ENCODE measurements at places on chromosomes 16 and 17. TPM values are rescaled to one million over a fixed set of nuclear protein-coding genes. Genes with fewer than 3 reads are reported as not detected.

DNA sequence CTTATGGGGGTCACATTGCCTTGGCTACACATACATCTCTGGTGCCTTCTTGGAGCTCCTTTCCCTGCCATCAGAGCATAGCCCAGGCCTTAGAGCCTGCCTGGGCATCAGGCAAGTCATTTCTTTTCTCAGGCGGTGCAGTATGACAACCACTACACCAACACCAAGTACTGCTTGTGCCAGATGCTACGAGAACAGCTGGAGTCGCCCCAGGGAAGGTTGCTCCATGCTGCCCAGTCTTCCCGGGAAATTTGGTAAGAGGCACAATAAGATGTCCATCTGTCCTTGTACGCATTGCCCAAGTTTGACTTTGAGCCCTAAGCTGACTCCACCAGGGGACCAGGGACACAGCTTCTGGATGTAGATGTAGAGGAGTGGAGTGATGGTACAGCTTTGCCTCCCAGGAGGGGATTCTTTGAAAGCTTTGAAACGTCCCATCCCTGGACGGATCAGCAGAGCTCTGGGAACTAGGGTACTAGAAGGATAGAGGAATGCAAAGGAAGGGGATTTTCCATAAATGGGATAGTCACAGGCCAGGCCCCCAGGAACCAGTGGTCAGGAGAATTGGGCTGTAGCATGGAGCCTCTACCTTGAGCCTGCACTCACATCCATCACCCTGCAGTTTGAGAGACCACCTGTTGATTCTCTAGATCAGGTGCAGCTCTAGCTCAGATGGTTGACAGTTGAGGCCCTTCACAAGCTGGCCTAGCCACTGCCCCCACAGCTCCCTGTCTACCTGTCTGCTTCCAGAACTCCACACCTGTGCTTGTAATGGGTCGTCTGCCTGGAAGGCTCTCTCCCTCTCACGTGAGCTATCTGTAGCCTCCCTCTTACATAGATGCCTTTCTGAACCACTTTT is 11.0 kb upstream of the NFATC3 start:
- no peak for DNase-seq
- H3K36me3 ChIP-seq: no peaks in the 10 kb centered on the region
- H3K27ac ChIP-seq: no peak overlapping the region
- H3K4me3 ChIP-seq: no peak overlapping the region
- no peaks in the 10 kb centered on the region for H3K27me3 ChIP-seq
- H3K4me1 ChIP-seq: no peaks in the 10 kb centered on the region

DNA sequence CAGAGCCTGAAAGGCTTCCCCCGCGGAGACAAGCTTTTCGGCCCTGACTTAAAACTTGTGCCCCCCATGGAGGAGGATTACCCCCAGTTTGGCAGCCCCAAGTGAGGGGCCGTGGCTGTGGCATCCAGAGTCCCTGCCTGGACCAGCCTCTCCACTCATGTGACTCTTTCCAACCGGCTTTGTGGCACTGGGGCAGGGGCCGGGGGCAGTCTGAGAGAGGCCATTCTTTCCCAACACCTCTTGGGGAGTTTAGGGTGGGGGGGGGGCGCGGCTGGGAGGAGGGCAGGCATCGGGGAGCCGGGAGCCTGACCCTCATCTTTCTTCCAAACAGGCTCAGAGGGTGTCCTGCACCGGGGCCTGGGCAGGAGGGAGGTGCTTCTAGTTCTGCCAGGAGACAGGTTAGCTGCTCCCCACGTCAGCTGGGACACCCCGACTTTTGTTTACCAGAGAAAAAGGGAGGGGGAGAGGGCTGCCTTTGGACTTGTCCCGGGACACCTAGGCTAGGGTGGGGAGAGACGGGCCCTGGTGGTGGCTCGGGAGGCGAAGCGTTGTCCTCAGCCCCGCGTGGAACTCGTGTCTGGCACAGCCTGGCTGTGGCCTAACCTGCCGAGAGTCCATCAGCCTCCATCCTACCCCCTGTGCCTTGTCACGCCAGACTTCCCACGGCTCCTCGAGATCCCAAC is 7.3 kb upstream of the SERPINF1 start:
- no peak for DNase-seq
- no peaks in the 10 kb centered on the region for H3K27me3 ChIP-seq
- H3K4me3 ChIP-seq: peak overlapping the region; percentile 46
- H3K4me1 ChIP-seq: peaks cover 6% of the 10 kb centered on the region
- H3K27ac ChIP-seq: peak overlapping the region; percentile 68
- no peaks in the 10 kb centered on the region for H3K36me3 ChIP-seq

- H3K27ac ChIP-seq: no peak overlapping the region
- H3K36me3 ChIP-seq: no peaks in the 10 kb centered on the region
- H3K4me1 ChIP-seq: no peaks in the 10 kb centered on the region
Measured at GRCh38 chr16:52498328-52499059, 48.4 kb downstream of the TOX3 start.

DNA sequence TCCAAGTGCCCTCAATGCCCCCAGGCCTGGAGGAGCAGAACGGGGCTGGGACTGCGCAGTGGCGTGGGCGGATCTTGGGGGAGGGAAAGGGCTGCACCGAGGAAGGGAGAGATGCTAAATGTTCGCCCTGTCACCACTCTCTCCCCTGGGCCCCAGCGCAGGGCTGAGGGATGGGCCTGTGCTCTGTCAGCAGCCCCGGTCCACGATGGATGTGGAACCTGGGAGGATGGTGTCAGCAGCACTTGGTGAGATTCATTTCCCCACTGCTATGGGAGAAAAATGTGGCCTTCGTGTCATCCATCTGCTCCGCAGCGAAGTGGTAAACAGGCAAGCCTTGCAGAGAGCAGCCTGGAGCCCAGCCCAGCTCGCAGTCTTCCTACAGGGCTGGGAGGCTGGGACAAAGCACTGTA is 72.0 kb downstream of the TMEM132E start:
- DNase-seq: no peak
- no peak overlapping the region for H3K27ac ChIP-seq
- no peaks in the 10 kb centered on the region for H3K36me3 ChIP-seq
- H3K4me1 ChIP-seq: no peaks in the 10 kb centered on the region
- peaks cover 10% of the 10 kb centered on the region for H3K27me3 ChIP-seq

GRCh38 chr16:54112451-54113206 is 174.0 kb downstream of the IRX3 start:
- DNase-seq: no peak
- H3K27me3 ChIP-seq: no peaks in the 10 kb centered on the region
- no peak overlapping the region for H3K27ac ChIP-seq
- no peaks in the 10 kb centered on the region for H3K36me3 ChIP-seq
- H3K4me3 ChIP-seq: no peak overlapping the region
- H3K4me1 ChIP-seq: no peaks in the 10 kb centered on the region

- H3K36me3 ChIP-seq: no peaks in the 10 kb centered on the region
- no peak for DNase-seq
- peak overlapping the region; percentile 93 for H3K4me3 ChIP-seq
Measured at GRCh38 chr17:47692895-47693730, 848 bp upstream of the TBKBP1 start.

GRCh38 chr17:67063141-67063540 is 18.8 kb downstream of the CACNG1 start:
- H3K36me3 ChIP-seq: no peaks in the 10 kb centered on the region
- H3K4me3 ChIP-seq: no peak overlapping the region
- no peak overlapping the region for H3K27ac ChIP-seq
- no peaks in the 10 kb centered on the region for H3K27me3 ChIP-seq
- H3K4me1 ChIP-seq: no peaks in the 10 kb centered on the region

DNA sequence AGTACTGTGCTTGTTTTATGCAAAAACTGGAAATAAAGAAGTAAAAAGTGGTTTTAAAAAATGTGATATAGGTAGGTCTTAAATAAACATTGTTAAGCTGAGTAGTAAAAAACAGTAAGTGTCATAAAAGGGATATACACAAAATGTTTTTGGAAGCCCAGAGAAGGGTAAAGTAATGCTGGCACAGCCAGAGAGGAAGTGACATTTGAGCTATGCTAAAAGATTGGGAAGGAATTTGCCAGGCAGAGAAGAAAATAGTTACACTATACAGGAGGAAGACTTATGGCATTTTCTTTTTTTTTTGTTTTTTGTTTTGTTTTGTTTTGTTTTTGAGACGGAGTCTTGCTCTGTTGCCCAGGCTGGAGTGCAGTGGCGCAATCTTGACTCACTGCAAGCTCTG is 40.8 kb upstream of the TAOK1 start:
- no peak for DNase-seq
- H3K27ac ChIP-seq: no peak overlapping the region
- no peaks in the 10 kb centered on the region for H3K36me3 ChIP-seq
- no peak overlapping the region for H3K4me3 ChIP-seq
- H3K27me3 ChIP-seq: no peaks in the 10 kb centered on the region

- no peaks in the 10 kb centered on the region for H3K36me3 ChIP-seq
- H3K27me3 ChIP-seq: no peaks in the 10 kb centered on the region
- H3K4me1 ChIP-seq: no peaks in the 10 kb centered on the region
- no peak overlapping the region for H3K4me3 ChIP-seq
- no peak overlapping the region for H3K27ac ChIP-seq
Measured at GRCh38 chr17:61496957-61497653, 44.9 kb downstream of the TBX4 start.

DNA sequence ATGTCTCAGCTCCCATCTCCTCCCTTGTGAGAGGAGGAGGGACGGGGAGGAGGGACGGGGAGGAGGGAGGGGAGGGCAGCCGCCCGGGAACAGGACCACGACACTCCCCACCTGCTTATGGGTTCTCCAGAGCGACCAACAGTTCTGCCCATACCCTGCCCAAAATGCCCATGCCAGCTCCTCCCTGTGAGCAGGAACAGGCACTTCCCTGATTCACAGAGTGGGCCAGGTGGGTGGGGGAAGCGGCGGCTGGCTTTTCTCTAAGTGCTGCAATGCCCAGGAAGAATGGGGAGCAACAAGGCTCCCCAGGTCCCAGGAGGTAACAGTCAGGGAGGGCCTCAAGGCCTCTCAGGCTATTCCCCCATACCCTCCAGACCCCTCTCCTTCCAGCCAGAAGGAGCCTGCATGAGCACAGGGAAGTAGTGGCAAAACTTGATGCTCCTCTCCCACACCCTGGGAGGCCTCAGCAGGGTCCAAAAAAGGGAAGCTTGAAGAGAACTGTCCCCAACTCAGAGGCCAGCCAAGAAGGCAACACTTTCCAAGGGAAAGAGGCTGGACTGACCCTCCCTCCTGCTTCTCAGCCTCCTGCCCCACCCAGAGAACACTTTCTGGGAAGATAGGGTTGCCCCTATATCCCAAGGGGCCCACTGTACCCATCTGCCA is 53.8 kb downstream of the MYO18A start:
- no peaks in the 10 kb centered on the region for H3K36me3 ChIP-seq
- no peak overlapping the region for H3K27ac ChIP-seq
- no peaks in the 10 kb centered on the region for H3K4me1 ChIP-seq

- H3K27me3 ChIP-seq: no peaks in the 10 kb centered on the region
- no peaks in the 10 kb centered on the region for H3K4me1 ChIP-seq
- no peak overlapping the region for H3K4me3 ChIP-seq
- DNase-seq: peak; percentile 73
- no peak overlapping the region for H3K27ac ChIP-seq
Measured at GRCh38 chr16:17224879-17225281, 245.9 kb downstream of the XYLT1 start.

DNA sequence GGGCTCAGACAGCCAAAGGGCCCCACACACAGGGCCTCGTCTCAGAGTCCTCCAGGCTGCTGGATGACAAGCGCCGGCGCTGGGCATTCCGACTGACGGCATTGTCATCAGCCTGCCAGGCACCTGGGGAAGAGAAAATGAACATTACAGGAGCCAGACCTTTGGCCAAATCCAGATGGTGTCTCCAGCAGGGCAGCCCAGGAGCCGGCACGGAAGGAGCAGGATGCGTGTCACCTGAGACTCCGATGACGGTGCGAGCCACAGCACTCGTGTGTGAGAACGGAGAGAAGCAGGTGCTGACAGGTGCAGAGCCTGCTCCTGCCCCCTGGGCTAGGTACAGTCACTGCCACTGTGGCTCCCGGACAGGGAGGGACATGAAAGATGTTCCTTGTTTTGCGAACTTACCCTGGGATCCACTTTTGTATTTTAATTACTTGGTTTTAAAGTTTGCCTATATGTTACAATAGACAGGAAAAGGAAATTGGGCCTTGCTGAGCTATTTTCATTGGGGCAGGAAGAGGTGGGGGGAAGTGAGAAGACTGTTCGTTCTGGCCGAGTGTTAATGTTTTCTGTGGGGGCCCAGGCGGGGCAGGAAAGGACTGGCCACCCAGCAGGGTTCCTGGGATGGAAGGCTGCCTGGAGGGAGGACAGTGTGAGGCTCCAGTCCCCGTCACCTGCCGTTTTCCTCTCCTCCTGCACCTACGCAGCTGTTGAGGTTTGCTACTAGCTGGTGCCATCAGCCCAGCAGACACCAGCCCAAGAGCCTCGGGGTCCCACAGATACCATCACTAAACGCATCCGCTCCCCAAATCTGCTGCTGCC is 4.4 kb upstream of the FOXJ1 start:
- H3K27ac ChIP-seq: peak overlapping the region; percentile 52
- H3K4me3 ChIP-seq: no peak overlapping the region
- H3K36me3 ChIP-seq: no peaks in the 10 kb centered on the region
- H3K4me1 ChIP-seq: no peaks in the 10 kb centered on the region

DNA sequence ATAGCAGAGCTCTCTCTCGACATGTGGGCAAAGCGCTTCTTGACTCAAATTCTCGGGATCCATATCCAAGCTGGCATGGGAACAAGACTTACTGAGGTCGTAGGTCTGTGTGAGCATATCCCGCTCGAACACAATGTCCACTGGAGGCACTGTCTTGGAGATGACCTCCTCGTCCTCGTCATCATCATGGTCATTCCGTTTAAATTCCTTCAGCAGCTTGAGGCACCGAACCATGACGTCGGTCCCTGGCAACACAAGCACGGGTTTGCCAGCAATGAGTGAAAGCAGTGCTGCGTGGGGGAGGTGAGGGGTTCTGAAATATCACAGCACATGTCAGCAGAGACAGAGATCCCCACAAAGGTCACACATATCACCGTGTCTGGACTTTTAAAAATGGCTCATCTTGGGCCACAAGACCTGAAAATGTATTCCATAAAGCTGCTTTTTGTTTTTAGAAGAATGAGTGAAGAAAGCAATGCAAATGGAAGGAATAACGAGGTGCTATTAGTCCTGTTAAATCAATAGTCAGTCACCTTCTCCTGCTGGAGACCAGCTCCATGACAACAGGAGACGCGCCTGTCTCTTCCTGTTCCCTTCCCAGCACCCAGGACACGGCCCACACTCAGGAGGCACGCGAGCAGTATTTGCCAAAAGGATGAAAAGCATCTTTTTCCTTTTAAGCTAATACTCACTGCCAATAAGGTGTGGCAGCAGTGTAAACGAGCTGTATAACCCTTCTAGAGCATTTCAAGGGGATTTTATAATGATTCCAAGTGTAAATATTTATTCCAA is 37.9 kb downstream of the GTF3C1 start:
- H3K27me3 ChIP-seq: no peaks in the 10 kb centered on the region
- peaks cover 17% of the 10 kb centered on the region for H3K36me3 ChIP-seq
- no peak overlapping the region for H3K4me3 ChIP-seq
- no peaks in the 10 kb centered on the region for H3K4me1 ChIP-seq
- H3K27ac ChIP-seq: no peak overlapping the region
- DNase-seq: no peak

Gene CNGB1
- total RNA-seq: not detected

Gene ZPBP2
- total RNA-seq: not detected

Gene FAM83G
- 7.2 TPM for total RNA-seq

Measured in breast epithelium (tissue), 4 donors.